CD4-positive, alpha-beta T cell (primary cell): ENCODE measurements at places on chromosomes 16 and 17.
A peak's percentile ranks its signal among the peaks of the same experiment; 100 is the strongest.

DNA sequence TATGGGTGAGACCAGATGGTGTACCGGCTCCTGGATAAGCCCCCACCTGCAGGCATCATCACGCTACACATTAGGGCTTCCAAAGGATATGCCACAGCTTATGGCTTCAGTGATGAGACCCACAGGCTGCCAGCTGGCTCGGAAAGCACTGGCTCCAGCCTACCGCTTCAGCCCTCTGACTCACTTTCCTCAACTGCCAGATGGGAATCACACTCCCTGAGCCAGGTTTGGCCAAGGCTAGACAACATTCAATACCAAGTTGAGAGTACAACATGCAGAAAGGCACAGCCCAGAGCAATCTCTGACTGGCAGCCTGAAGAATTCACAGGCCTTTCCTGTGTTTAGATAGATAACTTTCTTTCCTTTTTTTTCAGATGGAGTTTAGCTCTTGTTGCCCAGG is 10.3 kb downstream of the CENPV start:
- H3K27me3 ChIP-seq: no peaks in the 10 kb centered on the region
- H3K36me3 ChIP-seq: peaks cover 9% of the 10 kb centered on the region
- no peak for DNase-seq
- H3K27ac ChIP-seq: no peak overlapping the region

DNA sequence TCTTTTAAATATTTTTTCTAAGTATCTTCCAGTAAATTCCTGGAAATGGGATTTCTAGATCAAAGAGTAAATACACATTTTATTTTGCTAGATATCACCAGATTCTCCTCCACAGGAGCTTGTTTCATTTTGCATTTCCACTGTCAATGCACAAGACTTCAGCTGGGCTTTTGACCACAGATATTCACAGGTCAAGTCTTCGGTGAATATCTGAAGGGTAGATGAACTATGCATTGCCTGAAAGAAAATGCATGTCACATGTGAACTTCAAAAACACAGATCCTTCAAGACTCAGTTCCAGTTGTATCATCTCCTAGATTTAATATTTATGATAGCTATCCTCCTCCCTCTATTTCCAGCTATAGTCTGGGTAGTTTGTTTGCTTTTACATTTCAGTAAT is 963.6 kb upstream of the GOT2 start:
- H3K4me3 ChIP-seq: no peak overlapping the region
- DNase-seq: no peak
- no peaks in the 10 kb centered on the region for H3K36me3 ChIP-seq
- no peak overlapping the region for H3K27ac ChIP-seq
- H3K4me1 ChIP-seq: no peaks in the 10 kb centered on the region
- no peaks in the 10 kb centered on the region for H3K27me3 ChIP-seq

DNA sequence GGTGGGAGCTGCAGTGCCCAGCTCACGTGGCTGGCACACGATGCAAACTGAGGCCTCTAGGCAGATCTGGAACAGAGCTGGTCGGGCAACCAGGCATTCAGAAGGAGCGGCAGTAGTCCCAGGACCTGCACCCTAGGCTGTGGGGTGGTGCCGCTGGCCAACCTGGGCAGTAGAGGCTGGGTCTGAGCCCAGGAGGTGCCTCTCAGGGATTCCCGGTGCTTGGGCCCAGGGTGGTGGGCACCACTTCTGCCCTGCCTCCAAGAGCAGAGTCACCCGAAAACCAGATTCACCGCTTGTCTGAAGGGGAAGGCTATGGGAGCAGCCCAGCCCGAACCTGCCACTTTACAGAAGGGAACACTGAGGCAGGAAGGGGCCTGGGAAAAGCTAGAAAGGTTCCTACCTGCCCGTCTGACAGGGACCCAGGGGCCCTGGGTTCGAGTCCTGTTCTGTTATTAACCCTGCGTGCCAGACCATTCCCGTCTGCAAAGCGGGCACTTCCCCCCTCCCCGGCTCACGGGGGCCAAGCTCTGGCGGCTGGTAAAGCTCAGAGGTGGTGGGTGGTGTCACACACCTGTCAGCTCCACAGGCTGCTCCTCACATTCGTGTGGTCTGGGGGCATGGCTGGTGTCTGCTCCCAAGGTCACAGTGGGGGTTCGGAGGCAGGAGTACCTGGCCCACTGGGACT is 16.9 kb downstream of the GLIS2 start:
- no peak overlapping the region for H3K27ac ChIP-seq
- H3K4me3 ChIP-seq: no peak overlapping the region
- H3K27me3 ChIP-seq: peaks cover 4% of the 10 kb centered on the region
- no peak for DNase-seq
- peaks cover 14% of the 10 kb centered on the region for H3K4me1 ChIP-seq
- H3K36me3 ChIP-seq: no peaks in the 10 kb centered on the region

DNA sequence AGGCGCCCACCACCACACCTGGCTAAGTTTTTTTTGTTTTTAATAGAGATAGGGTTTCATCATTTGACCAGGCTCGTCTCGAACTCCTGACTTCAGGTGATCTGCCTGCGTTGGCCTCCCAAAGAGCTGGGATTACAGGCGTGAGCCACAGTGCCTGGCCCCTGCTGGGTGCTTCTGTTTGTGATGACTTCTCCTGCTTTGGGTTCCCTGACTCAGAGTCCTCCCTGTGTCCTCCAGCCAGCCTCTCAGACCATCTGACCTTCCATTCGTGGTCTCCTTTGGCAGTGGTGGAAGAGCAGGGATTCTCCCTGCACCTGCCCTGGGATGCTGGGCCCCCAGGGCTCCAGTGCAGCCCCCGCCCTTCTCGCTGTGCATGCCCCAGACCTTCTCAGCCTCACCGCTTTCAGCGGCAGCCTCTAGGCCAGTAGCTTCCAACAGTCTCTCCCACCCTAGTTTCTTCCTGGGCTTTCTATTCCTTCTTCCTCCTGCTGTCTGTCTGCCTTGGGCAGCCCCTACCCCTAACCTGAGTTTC is 13.2 kb downstream of the BEAN1 start:
- no peak overlapping the region for H3K4me3 ChIP-seq
- H3K27ac ChIP-seq: no peak overlapping the region
- no peaks in the 10 kb centered on the region for H3K27me3 ChIP-seq
- no peaks in the 10 kb centered on the region for H3K36me3 ChIP-seq

- H3K27ac ChIP-seq: peak overlapping the region; percentile 69
- no peaks in the 10 kb centered on the region for H3K36me3 ChIP-seq
- no peak overlapping the region for H3K4me3 ChIP-seq
- no peaks in the 10 kb centered on the region for H3K27me3 ChIP-seq
These were observed 8.7 kb downstream of the DNAI2 start for GRCh38 chr17:74282587-74283370.

GRCh38 chr17:28926366-28926765 is 23.5 kb upstream of the DHRS13 start:
- no peaks in the 10 kb centered on the region for H3K27me3 ChIP-seq
- no peak overlapping the region for H3K4me3 ChIP-seq
- peaks cover 52% of the 10 kb centered on the region for H3K4me1 ChIP-seq
- peak overlapping the region; percentile 92 for H3K27ac ChIP-seq
- no peak for DNase-seq
- peaks cover 49% of the 10 kb centered on the region for H3K36me3 ChIP-seq

DNA sequence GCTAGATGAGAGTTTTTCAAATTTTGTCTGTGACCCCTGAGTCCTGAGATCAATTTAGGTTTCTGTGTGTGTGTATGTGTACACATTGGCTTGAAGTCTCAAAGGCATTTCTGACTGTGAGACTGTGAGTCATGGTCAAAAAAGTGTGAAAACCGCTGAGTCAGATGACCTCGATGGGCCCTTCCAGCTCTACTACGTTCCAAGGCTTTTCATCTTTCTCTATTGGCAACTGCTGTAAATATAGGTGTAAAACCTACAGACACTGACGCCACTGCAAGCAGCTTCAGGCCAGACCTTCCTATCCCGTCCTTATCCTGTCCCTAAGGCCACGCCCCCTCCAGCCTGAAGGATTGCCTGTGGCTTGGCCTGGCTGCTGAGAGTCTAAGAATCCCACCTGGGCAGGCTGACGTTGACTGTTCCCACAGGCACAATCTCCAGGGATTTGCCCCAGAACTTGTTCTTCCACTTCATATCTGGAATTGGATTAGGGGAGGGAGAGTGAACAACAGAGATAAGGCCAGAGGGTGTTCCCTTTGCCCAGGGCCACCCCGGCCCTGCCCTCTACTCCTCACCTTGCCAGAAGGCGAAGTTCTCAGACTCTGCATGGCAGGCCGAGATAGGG is 11.3 kb downstream of the OSBPL7 start:
- peaks cover 5% of the 10 kb centered on the region for H3K4me1 ChIP-seq
- peak; percentile 37 for DNase-seq
- peaks cover 79% of the 10 kb centered on the region for H3K36me3 ChIP-seq
- H3K27ac ChIP-seq: no peak overlapping the region
